ENCODE measurements at places on chromosomes 11 and 22.
A peak's percentile ranks its signal among the peaks of the same experiment; 100 is the strongest.

DNA sequence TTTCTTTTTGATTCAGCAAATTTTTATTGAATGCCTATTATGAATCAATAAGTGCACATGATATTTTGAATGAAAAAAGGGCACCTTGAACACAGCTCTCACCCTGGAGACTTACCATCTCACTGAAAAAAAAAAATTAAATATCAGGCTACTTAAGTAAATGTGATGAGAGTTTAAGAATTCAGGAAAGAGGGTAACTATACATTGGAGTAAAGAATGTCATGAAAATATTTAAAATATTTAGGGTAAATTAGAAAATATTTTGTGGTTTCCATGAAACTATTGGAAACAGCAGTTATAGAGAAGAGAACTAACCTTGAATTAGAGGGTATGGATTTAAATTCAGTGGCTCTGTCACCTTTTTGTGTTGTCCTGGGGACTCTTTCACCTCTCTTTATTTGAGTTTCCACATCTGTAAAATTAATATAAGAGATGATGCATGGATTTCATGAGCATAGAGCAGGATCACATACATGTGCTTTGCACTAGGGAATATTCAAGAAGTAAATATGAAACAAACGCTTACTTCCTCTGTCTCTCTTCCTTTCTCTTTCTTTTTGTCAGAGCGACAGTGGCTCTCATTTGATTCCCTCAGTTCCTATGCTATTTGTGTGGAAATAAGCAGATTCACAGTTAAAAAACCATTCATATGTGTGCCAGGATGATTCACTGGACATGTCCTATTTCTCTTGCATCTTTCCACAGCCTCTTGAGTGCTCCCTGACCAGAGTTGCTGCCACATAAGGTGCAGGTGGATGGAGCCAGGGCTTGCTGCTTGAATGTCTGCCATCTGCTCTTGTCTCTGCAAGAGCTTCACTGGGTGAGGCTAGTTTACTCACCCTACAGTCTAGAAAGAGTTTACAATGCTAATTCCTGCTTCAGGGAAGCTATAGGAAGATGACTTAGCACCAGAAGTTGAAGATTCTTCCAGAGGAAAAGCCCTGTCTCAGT, 533.1 kb downstream of the ETS1 start:
- no peak for DNase-seq

DNA sequence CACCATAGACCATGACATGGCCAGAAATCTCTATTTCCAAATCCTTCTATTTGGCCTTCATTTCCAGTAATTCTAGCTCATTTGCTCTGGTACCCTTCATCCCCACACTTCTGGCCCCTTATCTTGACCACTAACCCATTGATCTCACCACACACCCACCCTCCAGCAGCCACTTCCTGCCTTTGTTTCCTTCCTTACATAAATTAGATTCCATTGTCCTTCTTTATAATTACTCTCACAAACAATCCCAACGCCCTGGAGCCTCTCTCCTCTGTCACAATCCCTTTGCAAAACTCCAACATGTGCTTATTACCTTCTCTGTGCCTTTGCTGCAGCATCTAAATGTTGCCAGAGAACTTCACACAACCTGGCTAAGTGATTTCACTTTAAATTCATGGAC, 14.8 kb downstream of the APLNR start:
- no peak for DNase-seq

DNA sequence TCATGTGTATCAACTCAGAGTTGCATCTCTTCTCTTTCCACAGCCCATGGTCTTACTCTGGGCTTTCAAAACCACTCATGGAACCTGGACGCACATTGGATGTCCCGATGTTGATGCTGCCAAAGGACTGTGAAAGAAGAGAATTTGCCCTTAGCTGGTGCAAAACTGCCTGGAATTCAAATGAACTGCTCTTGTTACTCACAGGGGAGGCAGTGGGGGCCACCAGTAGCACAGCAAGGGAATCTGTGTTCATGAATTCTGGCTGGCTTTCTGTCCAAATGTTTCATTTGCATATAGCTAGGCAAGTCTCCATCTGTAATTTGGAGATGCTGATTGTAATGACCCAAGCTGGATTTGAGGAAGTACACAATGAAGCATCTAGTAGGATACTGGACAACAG, 24.9 kb downstream of the LMO2 start:
- DNase-seq = no peak

GRCh38 chr22:44928136-44928463, 81.7 kb downstream of the PHF21B start:
- DNase-seq = no peak

- no peak for DNase-seq
Observed at GRCh38 chr22:23282089-23282501, 101.8 kb downstream of the BCR start.

- no peak for DNase-seq
Observed at GRCh38 chr11:28713850-28714249, 605.7 kb downstream of the METTL15 start.

DNA sequence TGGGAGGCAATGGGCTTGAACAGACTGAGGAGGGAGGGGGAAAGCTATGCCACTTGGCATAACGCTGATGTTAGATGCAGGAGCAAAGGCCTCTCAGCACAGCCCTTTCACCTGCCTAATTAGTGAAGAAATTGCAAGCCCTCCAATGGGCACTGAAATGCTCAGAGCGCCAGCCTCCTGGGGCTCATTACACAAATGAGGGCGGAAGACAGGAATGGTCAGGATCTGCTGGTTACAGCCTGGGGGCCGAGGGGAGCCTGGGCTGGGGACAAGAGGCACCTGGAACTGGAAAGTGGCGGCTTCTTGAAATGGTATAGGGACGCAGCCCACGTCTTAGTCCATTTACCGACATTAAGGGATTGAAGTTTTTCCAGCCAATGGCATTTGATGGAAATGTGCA, 50.2 kb upstream of the PLET1 start:
- no peak for DNase-seq

DNA sequence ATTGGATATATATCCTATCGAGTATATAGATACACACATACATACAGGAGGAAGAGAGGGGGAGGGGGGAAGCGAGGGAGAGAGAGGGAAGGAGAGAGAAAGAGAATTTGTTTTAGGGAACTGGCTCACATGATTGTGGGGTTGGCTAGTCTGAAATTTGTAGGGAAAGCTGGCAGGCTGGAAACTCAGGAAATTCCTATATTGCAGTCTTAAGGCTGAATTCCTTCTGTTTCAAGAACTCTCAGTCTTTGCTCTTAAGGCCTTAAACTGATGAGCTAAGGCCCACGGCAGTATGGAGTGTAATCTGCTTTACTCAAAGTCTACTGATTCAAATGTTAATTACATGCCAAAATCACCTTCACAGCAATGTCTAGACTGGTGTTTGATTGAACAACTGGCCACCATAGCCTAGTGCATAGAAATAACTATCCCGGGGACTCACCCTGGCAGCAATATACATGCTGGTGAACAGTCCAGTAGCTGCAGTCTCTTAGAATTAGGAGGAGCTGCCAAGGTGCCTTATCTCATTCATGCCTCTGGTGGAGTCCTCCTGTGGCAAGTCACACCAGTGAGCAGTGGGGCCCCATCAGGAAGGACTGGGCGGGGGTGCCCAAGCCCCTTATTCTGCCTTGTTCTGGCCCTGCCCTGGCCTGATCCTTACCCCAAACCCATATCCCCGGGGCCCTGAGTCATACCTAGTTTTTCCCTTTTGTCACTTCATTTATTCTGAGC, 59.7 kb upstream of the AMPD3 start:
- no peak for DNase-seq

DNA sequence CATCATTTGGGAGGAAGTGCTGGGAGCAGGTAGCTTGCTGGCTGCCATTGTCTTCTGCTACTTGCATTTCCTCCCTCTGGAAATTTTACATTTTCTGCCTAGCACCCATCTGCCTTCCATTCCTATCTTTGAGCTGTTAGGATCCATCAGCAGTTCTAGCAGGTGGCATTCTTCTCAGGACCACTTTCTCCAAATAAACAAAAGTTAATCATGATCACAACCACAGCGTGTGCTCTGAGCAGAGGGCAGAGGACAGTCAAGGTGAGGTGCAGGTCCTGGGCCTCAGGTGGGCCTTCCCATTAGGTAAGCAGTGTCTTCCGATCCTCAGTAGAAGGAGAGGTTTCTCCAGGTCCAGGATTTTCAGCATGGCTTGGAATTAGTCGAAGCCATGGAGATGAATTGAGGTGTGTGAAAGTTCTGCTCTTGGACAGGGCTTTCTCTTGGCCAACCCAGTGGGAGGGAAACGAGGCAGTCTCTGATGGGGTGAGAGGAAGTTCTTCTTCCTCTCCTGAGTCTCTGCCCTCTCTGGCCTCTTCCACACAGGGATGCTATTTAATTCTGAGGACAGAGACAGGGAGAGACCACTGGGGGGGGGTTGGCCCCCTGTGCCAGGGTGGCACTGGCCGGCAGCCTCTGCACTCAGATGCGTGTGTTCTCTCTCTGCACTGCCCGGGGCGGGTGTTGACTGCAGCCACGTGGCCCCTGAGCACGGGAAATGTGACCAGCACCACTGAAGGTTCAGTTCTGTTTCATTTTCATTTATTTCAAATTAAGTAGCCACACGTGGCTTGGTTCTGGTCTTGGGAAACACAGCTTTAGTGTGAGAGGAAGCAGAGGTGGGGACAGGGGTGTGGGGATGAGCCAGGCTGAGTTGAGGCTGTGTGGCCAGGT, 170.8 kb downstream of the TBC1D22A start:
- no peak for DNase-seq

GRCh38 chr22:36056980-36057379, 28.4 kb upstream of the RBFOX2 start:
- no peak for DNase-seq

DNA sequence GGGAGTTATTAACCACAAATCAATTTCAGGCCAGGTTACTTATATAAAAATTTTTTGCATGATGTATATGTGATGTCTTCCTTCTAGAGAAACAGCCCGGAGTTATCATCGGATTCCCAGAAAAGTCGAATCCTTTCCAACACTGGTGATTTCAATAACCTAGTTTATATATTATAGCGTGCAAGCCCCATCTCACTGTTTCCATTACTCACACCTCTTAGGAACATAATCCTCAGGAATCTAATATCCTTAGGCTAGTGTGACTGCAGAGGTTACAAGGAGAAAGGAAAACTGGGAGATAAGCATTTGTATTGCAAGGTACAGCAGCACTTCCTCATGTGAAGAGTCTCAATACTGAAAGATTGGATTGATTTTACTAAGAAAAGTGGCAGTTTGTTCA, 20.3 kb downstream of the ARHGAP20 start:
- no peak for DNase-seq

DNA sequence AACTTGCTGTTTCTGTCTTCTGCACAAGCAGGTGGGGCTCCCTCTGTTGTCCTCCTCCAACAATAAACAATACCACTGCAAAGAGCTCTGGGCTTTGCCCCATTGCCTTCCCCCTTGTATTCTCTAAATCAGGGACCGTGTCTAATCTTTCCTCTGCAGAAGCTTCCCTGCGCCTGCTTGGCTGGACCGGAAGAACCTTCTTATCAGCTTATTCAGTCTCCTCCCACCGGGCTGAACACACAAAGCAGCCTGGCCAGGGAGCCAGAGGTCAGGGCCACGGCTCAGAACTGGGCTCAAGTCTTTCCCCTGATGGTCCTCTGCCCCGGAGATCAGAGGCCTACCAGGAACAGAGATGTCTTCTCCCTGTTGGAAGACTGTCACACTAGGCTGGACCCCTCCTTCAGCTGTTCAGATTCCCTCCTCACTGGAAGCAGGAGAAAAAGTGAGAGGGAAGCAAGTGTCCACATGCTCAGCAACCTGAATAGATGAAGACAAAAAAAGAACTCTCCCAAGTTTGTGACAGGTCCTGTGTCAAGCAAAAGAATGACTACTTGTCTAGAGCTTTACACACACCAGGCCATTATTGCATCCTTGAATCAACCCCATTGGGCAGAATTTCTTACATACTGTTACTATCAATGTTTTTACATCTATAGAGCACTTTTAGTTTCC, 63.7 kb downstream of the RAB30 start:
- DNase-seq = no peak

DNA sequence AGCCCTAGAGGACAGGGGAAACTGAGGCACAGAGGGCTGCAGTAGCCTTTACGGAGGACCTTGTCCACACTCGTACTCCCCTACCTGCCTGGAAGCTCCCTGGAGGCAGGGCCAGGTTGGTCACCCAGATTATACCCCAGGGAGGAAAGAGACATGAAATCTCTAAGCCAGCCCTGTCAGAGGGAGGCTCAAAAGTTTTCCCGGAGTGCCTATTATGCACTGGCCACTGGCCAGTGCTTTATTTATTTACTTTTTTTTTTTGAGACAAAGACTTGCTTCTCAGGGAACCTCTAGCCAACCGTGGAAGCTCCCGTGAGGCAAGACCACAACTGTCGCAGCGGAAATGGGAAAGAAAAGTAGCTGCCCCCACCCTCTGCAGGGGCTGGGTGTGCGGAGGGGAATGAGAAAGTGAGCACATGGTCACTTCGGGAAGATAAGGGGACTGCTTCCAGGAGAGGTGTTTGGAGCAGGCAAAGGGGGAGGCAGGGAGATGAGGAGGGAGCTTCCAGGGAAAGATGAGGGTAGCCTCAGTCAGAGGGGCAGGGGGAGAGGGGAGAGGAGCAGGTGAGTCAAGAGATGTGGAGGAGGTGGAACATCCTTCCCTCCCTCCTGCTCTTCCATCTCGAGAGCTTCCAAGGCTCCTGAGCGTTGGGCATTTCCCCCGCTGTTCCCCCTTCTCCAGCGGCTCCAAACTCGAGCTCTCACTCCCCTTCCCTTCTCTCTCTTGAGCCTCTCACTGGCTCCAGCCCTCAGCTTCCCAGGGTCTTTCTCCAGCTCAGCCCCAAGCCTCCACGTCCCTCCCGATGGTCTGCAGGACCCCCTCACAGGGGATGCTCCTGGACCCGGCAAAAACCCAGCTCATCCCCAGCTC, 4.3 kb downstream of the IL2RB start:
- DNase-seq = no peak

DNA sequence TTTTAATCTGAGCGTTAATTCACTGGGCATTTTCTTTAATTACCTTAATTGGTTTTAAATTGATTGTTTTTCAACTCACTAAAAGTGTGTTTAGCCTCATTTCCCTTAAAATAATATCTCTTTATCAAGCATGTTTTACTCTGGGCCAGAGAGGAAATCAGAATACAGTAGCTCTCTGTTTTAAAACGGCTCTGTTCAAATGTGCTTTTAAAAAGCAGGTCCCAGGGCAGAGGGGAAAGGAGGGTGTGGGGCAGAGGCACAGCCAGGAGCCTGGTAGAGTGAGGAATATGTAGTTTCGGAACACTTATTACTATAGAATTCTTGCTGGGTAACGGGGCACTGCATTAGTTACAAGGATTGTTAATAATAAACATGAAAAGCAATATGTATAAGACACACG, 47.6 kb downstream of the FBXO7 start:
- DNase-seq = no peak

GRCh38 chr11:44944181-44944852, 6.4 kb downstream of the TP53I11 start:
- no peak for DNase-seq

GRCh38 chr11:2913776-2914175, 15.4 kb downstream of the PHLDA2 start:
- DNase-seq = no peak

DNA sequence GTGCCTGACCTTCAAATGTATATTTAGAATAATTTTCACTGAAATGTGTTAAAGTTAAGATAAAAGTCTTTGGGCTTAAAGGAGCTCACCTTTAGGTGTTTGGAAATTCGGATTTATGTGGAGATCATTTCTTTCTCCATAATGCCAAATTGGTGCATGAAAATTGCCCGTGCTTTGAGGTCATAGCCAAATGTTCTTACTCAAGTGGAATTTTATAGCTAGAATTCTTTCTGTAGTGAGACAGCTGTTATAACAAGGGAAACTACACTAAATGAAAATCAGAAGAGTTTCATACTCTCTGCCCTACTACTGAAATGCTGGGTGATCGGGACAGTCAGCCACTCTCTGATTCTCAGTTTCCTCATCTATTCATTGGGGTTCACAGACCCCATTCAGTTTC, 89.5 kb upstream of the DBX1 start:
- DNase-seq = no peak

- peak; percentile 17 for DNase-seq
Observed at GRCh38 chr22:29269731-29270474, 1.8 kb downstream of the EWSR1 start.
